Stimulated activated CD8-positive, alpha-beta memory T cell treated with anti-CD3 and anti-CD28 coated beads, Interleukin-4, amount 100 ng/mL, for 48 hours (primary cell): ENCODE measurements at places on chromosomes 2 and 18.

DNA sequence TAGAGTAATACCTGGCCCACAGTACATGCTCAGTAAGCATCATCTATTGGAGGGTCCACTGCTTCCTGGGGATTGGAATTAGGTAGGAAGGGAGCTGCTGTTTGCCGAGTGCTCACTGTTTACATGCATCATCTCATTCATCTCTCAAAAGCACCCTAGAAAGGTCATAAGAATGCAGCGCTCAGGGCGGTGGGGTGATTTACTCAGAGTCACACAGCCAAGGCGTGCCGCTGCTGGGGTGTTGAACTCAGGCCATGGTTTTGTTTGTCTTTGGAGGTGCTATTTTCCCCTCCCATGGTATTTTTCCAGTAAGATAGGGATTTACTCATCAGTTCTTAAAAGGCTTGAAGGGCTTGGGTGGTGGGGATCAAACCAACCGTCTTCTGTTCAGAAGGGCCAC lies 227.5 kb downstream of the LDLRAD4 start:
- no peak for DNase-seq

- DNase-seq = no peak
Measured at GRCh38 chr2:240413813-240414429, 21.5 kb upstream of the GPC1 start.

DNA sequence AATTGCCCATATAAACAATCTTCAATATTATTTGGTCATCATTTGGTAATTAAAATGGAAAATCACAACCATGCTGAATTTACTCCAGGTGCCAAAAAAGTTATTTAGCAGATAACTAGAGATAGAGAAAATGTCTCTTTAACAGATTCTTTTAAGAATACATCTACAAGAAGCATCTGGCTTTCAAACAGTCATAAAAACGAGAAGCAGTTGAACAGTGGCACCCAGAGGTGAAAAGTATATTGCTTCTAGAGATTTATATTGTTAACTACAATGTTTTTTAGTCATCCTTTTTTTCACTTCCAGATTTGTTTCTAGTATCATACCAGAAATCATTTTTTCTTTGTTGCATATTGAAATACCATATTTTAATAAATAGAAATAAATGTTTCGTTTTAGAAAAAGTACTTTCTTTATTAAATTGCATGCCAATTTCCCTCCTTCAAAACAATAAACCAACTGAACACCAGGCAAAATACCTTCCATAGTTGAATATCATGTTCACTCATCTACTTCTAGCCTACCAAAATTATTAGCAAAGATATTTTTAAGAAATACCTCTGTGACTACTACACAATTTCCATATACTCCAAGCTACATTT lies 65.4 kb upstream of the HNRNPA3 start:
- no peak for DNase-seq

DNA sequence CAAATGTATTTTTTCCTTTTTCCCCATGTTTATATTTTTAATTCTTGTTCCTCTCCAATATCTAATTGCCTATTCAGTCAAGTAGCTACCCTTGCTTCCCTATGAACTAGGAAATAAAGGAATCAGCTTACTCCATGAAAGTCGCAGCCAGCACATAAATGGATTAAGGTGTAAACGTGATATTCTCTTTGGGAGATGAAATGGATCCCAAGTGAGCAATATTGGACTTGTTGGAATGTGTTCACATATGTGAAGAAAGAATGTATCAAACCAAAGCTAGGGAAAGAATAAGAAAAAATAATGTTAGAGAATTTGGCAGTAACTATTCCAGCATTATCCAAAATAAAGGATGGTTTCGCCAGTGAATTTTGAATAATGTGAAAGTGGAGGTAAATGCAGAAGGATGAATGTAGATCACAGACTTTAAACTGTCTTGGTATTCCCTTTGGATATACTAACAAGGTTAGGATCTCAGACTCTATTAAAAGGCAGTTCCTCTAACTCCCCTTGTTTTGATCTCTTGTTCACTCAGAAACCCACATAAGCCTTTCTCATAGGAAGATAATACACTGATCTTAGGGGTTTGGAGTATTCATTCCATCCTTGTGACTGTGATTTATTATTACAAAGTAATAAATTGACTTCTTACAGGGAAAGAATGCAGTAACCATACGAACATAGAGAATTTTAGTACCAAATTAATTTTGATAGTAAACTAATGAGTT lies 208.1 kb downstream of the BABAM2 start:
- no peak for DNase-seq

DNA sequence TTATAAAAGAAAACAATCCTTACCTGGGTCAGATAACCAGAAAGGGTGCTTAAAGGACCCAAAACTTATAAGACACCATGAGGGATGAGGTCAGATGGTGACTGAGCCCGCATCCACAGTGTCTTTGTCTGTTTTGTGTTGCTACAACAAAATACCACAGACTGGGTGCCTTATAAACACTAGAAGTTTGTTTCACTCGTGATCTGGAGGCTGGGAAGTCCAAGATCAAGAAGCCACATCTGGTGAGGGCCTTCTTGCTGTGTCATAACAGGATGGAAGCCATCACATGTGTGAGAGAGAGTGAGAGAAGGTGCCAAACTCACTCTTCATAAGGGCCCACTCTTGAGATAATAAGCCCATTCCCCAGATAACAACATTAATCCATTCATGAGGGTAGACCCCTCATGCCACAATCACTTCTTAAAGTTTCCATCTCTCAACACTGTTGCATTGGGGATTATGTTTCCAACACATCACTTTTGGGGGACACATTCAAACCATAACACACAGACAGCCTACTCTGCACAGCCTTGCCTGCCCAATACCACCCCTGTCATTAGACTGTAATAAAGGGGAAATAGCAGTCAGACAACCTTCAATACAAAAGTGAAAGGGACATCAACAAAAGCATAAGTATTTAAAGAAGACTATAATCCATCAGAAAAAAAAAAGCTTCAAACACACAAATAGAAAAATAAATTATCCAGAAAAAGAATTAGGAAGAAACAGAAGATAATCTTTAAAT lies 249.8 kb downstream of the ANAPC1 start:
- no peak for DNase-seq

DNA sequence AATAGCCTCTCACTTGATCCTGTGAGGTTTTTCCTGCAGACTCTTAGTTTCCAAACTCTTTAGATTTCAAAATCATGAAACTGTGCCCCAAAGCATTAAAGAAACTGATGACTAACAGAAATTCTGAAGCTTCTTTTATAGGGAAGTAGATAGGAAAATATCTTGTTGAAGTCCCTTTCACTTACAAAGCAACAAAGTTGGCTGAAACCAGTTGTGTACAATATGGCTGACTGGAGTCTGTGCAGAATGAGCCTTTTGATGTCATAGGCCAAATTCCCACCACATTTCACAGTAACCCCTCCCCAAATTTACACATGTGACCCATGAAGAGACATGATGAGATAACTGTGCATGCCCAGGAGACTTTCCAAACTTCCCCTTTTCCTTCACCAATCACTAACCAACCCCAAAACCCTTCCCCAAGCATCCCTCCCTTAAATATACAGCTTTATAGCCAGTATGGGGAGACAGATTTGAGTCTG lies 61.7 kb upstream of the NCK2 start:
- no peak for DNase-seq

DNA sequence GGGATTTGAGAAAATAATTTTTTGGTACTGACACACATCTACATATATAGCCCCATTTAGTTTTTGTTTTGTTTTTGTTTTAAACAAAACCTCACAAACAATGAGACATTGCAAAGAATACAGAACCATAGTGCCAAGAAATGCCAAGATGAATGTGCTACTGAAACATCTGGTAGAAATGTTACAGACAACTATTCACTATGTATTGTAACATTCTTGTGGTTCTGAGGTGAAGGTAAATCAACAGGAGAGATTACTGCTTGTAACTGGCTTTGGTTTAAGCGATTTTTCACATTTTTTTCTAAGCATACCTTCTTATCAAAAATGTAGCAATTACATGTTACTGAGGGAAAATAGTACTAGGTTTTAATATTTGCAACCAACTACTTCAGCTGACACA lies 281.3 kb downstream of the ZNF804A start:
- no peak for DNase-seq

DNA sequence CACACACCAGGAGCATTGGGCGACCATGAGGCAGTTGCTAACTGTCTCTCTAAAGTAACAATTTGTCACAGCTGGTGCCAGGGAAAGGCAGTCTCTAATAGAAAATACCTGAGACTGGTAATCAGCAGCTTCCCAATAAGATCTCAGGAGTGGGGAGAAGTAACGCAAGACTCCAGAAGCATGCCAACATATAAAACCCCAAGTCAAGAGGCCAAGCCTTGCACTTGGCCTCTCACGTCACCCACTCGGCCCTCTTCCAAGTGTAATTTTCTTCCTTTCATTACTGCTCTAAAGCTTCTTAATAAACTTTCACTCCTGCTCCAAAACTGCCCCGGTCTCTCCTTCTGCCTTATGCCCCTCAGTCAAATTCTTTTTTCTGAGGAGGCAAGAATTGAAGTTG lies 455.6 kb upstream of the ACVR2A start:
- no peak for DNase-seq

DNA sequence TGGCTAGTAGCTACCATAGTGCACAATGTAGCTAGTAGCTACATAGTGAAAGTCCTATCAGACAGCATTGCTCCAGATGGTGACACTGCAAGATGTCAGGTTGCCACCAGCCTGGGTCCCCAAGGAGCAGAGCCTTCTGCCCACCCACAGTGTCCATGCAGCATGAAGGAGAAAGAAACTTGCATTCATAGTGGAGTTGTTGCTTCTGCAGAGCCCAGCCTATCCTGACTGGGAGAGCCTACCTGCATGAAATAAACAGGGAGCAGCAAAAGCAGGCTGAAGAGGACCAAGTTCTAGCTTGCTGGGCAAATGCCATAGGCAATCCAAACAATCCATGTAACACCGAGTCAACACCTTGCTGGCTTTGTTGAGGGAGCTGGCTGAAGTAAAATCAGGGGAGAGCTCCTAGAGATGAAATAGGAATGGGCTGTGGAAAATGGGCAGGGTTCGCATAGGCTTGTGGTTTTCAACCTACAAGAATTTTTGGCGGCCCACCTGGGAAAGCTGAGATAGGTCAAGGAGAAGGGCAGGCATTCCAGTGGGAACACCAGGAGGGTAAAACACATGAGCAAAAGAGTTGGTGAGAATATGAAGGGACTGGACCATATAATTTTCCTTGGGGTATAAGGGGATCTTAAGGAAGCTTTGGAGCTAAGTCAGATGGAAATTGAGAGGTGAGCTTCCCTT lies 195.8 kb downstream of the CYP26B1 start:
- DNase-seq = no peak

DNA sequence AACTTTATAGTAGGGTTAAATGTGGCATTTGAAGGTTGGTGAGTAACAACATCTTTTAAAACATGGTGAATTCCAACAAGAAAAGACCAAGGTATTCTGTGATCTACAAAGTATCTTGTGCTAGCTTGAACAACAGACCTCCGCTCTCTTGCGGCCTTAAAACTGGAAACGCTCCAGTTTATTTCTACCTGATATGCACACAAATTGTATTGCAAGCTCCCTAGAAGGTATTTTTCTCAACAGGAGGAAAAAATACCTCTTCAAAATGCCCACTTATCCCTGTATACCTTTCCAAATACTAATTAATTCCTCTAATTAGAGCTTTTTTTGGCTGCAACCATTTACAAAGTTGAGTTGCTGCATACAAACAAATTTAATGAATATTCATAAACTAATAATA lies 69.5 kb downstream of the KCNH7 start:
- no peak for DNase-seq

DNA sequence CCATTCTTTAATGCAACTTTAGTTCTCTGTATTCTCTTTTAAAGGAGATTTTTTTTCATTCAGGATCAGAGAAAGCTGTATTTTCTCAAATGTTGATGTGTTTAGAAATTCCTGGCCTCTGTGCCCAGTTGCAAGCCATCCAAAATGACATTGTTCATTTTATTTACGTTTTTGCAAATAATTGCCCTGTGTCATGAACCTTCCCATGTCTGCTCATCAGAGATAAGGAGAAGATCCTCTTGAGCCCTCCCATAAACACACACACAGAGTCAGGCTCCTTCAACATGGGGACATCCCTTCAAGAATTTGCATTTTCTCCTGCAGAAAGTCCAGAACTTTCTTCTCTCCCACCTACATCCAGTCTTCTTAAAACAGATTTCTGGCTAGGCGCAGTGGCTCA lies 258.8 kb downstream of the GBX2 start:
- no peak for DNase-seq

GRCh38 chr18:60267391-60268058 lies 105.0 kb downstream of the MC4R start:
- no peak for DNase-seq

GRCh38 chr2:205913668-205914067 lies 172.3 kb downstream of the INO80D start:
- no peak for DNase-seq

DNA sequence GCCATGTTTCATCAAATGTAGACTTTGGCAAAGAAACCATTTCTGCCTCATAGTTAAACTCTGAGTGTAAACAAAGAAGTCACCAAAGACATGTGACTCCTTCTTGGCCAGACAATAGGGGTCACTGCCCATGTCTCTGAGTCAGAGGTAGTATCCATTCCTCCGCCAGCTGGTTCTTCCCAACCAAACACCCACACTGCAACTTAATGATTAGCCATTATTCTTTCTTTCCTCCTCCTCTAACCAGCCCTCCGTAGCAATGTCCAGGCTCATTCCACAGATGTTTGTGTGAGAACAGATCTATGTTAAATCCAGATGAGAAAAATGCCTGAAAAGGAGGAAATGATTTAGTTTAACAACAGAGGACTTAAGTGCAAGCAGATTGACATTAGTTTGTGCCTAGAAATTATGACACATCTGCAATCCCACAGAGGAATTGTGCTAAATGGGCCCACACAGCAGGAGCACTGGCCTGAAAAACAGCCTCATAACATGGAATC lies 127.9 kb upstream of the SH3BP4 start:
- no peak for DNase-seq

DNA sequence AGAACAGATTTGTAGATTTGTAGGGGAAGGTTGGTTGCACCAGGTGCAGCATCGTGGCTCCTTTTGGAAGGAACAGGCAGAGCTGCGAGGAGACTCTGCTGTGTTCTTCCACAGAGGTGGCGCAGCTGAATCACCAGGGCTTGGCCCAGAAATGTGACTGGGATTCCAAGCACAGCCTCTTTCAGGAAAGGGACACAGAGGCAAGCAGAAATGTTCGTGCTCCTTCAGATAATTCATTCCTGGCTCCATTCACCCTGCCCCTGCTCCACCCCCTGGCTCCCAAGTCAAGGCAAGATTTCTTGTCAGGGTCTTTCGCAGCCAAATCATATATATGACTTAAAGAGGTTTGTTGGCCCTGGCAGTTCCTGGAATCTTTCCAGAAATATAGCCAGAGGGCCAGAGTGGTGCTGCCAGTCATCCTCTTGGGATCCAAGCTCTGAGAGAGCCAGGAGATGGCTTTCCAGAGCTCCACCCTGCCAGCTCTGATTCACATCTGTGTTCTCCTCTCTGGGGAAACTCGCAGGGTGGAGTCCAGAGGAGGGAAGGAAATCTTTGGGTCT lies 203.9 kb upstream of the TANK start:
- no peak for DNase-seq

- DNase-seq = no peak
Measured at GRCh38 chr2:8388781-8389180, 293.1 kb upstream of the ID2 start.

- DNase-seq = no peak
Measured at GRCh38 chr2:100959225-100959880, 42.7 kb upstream of the RPL31 start.

GRCh38 chr2:128069769-128070168 lies 21.2 kb upstream of the UGGT1 start:
- DNase-seq = no peak
